ENCODE measurements at places on chromosomes 11 and 22.

GRCh38 chr22:42780070-42780540 lies 59.4 kb upstream of the A4GALT start:
- peak; percentile 72 for DNase-seq

DNA sequence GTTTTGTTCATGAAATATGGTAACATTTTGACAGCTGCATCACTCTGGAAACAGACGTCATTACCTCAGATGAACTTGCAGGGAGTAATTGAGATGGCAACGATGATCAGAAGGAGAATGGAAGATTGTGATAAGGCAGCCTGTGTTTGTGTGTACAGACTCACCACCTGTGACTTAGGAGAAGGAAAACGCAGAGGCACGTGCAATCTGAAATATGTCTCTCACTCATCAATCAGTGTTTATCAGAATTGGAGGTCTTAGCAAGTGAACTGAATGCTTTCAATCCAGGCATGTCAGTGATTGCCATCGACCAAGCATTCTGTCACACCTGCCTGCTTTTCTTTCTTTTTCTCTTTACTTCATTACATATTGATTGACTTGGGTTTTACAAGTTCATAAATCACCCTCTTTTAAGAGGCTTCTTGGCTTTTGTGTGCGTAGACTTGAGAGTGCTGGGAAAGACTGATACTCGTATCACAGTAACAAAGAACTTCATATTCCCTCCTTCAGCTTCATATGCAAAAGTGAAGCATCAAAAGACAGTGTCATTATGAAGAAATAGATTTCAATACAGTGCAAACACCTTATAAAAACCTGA lies 24.6 kb downstream of the FAT3 start:
- no peak for DNase-seq

DNA sequence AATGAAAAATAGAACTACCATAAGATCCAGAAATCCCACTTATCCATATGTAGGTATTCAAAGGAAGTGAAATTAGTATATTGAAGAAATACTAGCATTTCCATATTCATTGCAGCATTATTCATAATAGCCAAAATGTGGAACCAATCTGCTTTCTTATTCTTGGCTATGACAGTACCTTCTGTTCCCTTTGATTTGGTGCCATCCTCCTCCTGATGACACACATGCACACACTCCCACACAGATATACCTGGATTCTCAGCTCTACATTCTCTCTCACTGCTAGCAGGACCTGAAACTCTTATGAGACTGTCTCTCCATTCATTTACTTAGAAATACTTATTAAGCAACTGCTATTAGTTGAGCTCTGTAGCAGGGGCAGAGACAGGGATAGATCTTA lies 582.6 kb upstream of the TENM4 start:
- DNase-seq = no peak

- DNase-seq = no peak
These were observed 29.0 kb upstream of the TOLLIP start for GRCh38 chr11:1338201-1339065.

DNA sequence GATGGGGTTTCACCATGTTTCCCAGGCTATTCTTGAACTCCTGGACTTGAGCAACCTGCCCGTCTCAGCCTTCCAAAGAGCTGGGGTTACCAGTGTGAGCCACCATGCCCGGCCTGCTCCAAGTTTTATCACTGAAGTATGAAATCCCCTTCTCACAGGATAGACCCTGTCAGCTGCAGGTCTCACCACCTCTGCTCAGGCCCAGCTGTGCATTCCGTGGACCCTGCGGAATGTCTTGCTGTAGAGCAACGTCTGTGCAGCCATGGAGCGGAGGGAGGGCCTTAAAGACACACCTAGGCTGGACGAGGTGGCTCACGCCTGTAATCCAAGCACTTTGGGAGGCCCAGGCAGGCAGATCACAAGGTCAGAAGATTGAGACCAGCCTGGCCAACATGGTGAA lies 625.4 kb downstream of the BRD1 start:
- no peak for DNase-seq

DNA sequence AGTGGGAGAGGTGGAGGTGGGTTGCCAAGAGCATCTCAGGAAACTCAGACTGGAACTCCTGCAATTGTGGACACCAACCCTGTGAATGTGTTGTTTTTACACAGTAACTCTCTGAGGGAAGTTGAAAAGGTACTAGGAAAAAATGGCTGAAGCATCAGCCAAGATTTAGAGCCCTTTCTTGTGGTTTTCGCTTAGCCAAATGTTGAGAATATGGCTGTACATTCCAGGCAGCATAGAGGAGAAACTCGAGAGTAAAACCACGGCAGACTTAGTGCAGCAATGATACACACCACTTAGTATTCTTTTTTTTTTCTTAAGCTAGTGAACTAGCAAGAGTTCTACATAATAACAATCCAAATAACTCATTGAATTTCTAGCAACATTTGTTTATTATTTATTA lies 309.7 kb upstream of the MTNR1B start:
- no peak for DNase-seq

DNA sequence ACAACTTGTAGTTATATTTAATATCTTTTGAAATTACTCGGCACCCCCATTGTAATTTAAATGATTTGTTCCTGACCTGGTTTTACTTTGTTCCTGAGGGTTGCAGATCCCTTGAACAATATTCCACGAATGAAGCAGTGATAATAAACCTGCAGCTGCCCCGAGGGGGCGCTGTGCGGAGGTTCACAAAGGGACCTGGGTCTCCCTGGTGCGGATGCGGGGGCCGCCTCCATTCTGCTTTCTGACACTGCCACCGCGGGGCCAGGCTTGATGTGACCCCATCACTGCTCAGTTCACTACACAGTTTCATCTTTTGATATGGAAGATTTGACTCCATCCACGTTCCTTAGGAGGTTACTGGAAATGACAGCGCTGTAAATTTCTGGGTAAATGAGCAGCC lies 62.9 kb upstream of the PRODH start:
- DNase-seq = no peak

DNA sequence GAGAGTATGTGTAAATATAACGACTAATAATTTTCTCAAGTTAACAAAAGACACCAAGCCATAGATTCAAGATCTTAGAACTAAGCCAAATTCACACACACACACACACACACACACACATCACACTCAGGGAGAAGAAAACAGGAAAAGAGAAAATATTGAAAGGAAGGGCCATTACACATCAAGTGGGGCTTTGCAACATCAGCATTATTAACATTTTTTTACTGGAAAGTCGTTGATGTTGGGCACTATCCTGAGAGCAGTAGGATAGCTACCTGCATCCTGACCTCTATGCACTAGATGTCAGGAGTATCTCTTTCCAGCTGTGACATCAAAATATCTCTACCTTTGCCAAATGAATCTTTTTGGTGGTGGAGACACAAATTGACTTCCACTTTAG lies 8.9 kb downstream of the OR5D16 start:
- DNase-seq = no peak

DNA sequence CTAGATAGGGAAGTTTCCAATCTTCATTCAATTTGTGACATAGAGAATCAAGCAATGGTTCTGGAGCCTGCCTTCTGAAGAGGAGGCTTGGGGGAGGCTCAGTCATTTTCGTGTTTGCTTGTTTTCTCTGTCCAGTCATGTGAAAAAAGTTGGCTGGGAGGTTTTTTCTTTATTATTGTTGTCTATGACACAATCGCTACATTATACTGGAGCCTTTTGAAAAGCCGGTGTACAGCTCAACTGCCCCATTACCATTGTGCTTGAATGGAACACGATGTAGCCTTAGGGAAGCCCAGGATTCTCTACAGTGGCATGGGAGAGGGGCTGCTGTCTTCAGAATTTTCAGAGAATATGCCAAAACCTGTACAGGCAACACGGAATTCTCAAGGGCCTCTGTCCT lies 57.9 kb upstream of the NCAM1 start:
- no peak for DNase-seq

Measured in DMS 273 treated with DMSO at 0.1 percent for 48 hours (cell line).